ENCODE measurements at places on chromosomes 1 and 21.

- no peak for DNase-seq
These were observed 79.0 kb downstream of the NPHP4 start for GRCh38 chr1:5913078-5913845.

- no peak for DNase-seq
These were observed 80.3 kb upstream of the ARTN start for GRCh38 chr1:43853161-43853921.

GRCh38 chr1:1225238-1225845, 6.5 kb downstream of the SDF4 start:
- DNase-seq: no peak

- DNase-seq: no peak
These were observed 49.3 kb downstream of the LPGAT1 start for GRCh38 chr1:211781260-211781659.

DNA sequence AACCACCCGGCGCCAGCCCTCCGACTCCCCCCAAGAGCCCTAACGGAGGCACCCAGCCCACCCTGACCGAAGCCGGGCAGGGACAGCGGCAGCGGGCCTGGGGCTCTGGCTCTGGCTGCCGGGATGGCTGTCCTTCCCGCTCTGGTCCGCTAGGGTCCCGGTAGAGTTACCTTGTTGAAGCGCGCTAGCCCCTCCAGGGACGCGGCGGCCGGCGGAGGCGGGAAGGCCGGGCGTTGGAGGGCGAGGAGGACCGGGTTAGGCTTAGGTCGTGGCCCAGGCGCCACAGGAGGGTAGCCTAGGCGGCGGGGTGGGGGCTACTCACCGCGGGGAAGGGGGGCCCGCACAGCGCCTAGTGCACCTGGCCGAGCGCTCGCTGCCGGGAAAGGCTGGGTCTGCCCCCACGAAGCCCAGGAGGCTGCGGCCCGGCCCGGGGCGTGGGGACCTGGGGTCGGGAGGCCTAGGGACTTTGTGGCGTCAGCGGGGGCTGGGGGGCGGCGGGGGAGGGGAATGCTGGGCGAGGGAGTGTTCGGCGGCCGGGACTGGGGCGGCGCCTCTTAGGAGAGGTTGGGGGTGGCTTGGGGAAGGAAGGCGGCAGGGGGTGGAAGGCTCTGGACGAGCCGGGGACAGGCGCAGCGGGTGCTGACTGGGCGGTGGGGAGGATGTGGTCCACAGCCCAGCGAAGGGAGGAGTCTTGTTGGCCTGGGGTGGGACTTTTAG, at the start of gene TRIM17:
TRIM17 (minus strand) TSS at position 645 of the 717 bp plus-strand sequence. CDS start 1,789 bp downstream, outside the sequence.
- DNase-seq: no peak

DNA sequence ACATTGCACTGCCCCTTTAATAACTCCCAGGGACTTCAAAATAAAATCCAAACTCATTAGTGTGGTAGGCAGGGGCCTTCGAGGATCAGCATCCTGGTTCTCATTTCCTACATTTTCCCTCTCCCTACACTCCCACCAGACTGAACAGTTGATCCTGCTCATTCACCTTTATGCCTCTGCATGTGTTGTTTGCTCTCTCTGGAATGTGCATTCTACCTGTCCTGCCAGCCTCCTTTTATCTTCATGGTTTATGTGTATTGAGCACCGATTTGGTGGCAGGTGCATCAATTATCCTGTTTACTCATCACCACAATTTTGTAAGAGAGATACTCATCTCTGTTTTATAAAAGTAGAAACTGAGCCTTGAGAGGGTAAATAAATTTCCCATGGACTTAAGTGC, 125.0 kb downstream of the ADSS2 start:
- DNase-seq: no peak

DNA sequence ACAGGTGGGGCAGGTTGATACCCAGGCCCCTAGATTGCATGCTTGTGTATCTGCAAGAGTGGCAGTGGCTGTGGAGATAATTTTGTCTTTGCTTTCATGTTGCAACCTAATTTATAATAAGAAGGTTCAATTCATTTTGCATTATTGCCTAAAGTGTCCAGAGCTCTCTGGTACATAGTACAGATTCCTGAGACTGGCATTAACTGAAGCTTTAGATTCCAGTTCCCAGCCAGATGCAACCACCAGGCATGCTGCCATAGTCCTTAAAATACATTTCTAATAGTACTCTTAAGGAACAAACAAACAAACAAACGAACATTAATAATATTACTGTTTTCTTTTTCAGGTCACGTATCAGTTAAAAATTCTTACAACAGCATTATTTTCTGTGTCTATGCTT, 36.9 kb downstream of the SLC35A3 start:
- no peak for DNase-seq

- no peak for DNase-seq
These were observed 47.8 kb downstream of the ITPKB start for GRCh38 chr1:226691247-226691646.

GRCh38 chr21:29775462-29775861, 164.3 kb downstream of the GRIK1 start:
- no peak for DNase-seq

GRCh38 chr1:205356440-205357139, at the start of gene KLHDC8A:
TSS of gene KLHDC8A (minus strand) at chr1:205356922. CDS start at chr1:205343604, 13,318 bp downstream.
- DNase-seq: no peak

- no peak for DNase-seq
These were observed 81.2 kb upstream of the WNT4 start for GRCh38 chr1:22224091-22224490.

DNA sequence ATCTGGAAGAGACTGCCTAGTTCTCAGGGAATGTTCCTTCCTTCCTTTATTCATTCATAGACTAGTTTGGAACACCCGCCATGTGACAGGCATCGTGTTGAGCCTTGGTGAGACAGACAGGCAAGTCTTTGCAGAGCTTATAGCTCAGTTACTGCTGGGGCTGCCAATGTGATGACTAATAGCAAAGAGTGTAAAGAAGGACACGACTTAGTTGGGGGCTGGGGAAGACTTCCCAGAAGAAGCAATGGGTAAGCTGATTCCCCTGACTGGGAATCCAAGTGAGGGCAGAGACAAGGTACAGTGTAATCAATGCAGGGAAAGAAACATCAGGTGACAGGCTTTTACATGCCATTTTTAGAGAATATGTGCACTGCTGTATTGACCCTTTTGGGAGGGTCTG, 51.2 kb downstream of the TENT5C start:
- peak; percentile 64 for DNase-seq

- no peak for DNase-seq
These were observed 846.9 kb upstream of the ADAMTS5 start for GRCh38 chr21:27813750-27814149.

GRCh38 chr21:38208118-38208517, 48.7 kb upstream of the KCNJ15 start:
- no peak for DNase-seq

DNA sequence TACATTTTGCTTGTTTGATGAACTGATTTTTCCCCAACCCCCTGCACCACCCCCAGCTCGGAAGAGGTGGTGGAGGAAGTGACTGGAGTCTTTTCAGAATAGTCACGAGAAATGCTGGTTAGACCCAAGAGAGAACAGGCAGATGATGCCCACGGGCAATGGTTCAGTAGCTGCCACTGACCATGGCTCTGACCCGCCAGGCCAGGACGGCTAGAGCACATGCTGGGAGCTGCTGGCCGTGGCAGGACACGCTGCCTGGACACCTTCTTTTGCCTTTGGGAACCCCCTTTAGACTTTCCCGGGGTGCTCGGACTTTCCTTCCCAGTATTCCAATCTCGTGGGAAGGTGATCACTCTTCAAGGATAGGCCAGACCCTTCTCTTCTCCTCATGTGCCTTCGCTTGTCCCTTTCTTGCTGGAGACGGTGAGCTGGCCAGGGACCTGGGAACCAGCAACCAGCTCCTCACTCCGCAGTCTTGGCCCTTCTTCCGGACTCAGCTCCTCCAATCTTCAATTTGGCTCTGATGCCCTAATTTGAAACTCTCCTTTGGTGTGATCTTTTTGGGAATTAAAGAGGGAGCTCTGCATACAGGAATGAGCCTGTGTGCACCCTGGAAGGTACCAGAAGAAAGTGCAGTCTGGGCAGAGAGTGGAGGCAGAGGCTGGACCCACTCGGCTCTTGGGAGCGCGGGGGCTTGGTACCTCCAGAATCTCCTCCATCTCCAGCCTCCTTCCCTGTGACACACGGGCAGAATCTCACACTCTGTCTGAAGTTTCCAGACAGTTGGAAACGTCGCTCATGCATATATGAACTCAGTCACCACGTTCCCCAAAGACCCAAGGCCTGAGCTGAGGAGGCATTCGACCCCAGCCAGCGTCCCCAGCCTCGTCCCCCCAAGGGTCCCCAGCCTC, 4.0 kb upstream of the PDE9A start:
- no peak for DNase-seq

DNA sequence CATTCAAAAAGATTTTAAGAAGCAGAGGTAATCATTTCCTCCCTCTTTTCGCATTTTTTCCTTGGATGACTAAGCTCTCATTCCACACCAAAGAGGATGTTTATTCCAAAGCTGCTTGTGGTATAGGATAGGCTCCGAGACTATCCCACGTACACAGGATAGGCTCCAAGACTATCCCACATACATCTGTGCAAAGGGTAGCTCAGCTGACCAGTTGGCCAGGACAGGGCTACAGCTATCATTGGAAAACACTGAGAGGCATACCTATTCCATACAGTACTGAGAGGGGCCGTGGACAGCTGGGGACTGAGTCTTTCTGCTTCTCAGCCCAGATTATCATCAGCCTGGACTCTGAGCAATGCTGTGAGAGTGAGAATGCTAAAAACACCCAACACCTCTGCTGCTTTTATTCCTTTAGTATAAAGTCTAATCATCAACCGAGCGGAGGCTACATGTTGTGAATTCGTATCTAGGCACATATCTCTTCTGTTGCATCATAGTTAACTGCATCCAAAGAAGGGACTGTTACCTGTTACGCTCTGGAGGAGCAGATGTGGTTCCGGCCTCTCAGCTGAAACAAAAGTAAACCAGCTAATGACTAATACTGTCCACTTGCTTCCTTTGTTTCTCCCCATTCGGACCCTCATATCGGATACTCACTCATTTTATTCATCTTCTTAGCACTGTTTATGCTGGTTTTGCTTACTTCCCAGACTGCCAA, 141.0 kb downstream of the TNFSF18 start:
- peak; percentile 72 for DNase-seq

DNA sequence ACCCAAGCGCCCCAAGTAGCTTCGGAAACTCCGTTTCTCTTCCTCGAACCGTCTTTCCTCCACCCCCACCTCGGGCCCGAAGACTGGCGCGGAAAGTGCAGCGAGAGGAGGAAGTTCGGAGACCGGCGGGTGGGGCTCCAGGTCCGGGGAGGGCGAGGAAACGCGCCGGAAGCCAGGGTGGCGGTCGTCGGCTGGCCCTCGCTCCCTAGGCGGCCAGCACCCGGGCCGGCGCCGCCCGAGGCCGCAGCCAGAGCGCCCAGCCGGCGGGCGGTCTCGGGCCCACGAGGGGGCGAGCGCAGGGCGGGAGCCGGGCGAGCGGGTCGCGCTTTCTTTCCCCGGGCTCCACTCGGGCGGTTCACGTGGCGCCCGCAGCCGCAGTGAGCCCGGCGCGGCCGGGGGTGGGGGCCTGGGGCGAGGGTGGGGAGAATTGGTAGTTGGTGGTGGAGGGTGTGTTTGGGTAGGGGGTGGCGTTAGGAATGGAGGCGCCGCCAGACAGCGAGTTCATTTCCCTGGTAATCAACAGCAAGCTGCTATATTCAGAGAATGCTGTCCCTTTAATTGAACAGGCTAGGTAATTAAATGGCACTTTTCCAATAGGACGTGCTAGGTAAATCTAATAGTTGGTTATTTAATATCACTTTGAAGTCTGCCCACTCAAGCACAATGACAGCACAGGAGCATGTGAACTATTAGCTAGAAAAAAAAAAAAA, 6.7 kb downstream of the LMO4 start:
- no peak for DNase-seq

GRCh38 chr1:90761781-90762589, 44.9 kb upstream of the BARHL2 start:
- no peak for DNase-seq

DNA sequence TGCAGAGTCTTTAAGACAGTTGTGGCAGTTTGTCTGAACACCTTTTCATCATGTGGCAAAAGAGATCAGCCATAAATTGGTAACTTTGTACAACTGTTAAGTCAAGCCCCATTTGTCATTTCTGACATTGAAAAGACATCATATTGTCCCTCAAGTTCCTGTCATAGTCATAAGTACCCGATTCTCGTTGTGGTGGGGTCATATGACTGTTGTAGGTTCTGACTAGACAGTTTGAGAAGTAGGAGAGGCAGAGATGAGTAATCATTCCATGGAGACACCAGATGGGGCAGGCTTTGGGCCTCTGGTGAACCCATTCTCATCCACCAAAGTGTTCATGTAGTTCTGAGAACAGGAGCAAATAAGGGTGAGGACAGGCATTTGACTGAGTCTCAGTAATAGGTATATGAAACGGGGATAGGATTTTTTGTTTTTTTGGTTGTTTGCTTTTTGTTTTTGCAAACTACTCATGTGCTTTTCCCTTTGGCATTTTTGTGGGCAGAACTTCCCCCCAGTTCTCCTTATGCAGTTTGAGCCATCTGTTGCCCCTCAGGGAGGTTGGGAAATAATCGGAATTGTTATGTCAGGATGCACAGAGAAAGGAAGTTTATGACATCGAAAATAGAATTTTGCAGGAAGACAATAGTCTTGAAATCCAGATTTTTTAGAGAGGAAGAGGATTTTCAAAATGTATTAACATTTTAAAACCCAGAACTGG, 86.9 kb upstream of the KCNE2 start:
- DNase-seq: no peak

GRCh38 chr1:80536461-80536860, 1264.3 kb upstream of the ADGRL2 start:
- no peak for DNase-seq

- no peak for DNase-seq
These were observed 135.2 kb upstream of the RUNX3 start for GRCh38 chr1:25065321-25065721.

DNA sequence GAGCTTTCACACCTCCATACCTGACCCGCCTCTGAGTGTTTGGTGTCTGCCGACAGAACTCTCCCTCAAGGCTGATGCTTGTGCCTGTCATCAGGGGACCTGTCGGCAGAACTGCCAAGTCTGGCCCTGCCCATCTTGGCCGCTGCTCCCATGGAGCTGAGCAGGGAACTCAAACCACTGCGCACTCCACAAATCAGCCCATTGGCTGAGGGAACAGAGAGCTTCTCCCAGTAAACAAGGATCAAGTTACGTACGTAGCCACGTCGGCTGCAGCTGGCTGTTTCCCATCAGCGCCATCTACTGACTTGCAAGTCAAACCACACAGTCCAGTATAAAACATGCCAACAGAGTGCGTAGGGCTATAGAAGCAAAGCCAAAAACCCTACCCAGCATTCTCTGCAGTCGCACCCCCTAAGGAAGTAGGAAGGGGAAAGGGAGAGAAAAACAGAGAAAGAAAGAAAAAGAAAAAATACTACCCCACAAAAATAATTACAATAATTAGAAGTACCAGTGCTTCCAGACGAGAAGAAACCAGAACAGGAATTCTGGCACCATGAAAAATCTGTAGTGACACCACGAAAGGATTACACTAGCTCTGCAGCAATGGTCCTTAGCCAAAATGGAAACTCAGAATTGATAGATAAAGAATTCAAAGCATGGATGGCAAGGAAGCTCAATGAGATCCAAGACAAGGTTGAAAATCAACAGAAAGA, 13.1 kb downstream of the KRTAP13-1 start:
- DNase-seq: no peak

DNA sequence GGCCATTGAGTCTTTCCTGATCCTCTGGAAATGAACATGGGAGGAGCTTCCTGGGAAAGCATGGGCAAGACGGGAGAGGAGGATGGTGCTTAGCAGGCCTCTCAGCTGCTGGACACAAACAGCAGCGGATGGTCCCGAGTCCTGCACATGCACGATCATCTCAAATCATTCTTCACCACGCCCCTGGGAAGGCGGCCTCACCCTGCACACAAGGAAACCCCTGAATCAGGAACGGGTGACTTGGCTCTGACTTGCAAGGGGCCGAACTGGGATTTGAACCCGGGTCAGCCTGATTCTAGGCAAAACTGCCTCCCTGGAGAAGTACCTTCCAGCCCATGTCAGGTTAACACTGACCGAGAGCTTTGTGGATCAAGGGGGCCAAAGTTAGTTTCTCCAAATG, 134.8 kb upstream of the WNT4 start:
- DNase-seq: no peak
